ENCODE measurements at places on chromosomes 3 and 15.

DNA sequence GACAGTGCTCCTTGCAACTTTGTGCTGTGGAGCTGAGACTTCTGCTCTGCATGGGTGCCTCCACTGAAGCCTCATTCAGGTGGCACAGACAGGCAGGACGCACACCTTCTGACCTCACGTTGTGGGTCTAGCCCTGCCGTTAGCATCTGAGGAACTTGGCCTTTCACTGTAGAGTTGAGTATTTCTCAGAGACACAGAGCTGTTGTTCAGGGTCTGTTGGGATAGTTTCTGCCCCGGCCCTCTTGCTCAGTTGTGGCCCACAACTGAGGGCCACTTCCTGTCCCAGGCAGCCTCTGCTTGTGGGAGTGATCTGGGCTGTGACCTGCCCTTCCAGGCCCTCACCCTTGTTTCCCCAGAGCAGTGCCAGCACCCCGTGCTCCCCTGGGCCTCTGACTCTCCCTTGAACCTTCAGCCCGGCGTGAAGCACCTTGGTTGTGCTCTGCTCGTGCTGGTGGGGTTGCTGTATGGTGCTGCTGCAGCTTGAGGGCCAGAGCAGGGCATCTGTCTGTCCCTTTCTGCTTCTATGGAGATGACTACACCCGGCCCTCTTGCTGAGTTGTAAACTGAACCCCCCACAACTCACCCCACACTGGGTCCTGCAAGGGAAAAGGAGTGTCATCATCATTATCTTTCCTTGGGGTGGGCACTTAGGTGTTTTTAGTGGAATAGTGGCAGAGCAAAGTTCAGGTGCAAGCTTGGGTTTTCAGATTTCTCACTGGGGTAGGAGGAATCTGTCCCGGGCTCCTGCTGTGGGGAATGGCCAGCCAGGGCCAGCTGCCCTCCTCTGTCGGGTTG, 11.7 kb downstream of the BAHD1 start:
- DNase-seq = no peak

- DNase-seq = no peak
Observed at GRCh38 chr15:67115586-67115969, 50.2 kb downstream of the SMAD3 start.

GRCh38 chr3:149571381-149571780, 86.4 kb downstream of the WWTR1 start:
- no peak for DNase-seq

GRCh38 chr15:65377105-65377975, 462 bp downstream of the IGDCC3 start:
- no peak for DNase-seq

GRCh38 chr3:150393745-150394144, 14.4 kb upstream of the TSC22D2 start:
- DNase-seq = no peak

DNA sequence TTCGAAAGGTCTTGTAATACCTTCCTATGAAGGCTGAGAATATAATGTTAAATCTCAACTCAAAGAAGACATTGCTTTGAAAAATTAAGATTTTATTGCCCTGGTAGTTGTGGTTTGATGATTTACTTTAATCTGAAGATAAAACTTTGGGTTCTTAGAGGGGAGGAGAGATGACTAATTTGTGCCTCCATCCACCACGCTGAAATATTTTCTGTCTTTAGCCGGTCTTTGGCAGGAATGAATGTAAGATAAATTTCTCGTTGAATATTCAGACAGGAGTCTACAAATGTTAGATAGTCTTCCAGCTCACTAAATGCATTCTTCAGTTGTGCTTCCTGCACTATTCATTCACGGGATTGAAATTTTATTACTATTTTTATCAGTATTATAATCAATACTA, 844.3 kb upstream of the NR2F2 start:
- DNase-seq = no peak

DNA sequence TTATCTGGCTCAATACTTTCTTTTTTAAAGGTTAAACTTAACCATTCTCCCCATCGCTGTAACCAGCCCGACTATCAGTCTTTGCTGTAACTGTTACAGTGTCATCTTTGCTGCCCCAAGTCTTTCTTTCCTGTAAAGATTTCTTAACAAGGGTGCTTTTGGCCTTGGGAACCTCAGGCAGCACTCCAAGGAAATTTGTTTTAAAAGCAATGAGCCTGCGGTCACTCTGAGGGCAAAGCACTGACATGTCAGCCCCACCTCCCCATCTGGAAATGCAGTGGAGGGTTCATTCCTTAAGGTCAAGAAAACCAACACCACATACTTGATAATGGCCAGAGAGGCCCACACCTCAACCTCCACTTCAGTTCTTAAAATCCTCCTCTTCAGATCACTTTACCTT, 3.2 kb downstream of the TRANK1 start:
- DNase-seq = no peak

GRCh38 chr15:65887565-65887964, 18.3 kb downstream of the RAB11A start:
- DNase-seq = no peak

GRCh38 chr3:13209634-13209997, 136.4 kb upstream of the IQSEC1 start:
- no peak for DNase-seq

GRCh38 chr3:7188551-7188950, 327.6 kb downstream of the GRM7 start:
- DNase-seq = no peak

DNA sequence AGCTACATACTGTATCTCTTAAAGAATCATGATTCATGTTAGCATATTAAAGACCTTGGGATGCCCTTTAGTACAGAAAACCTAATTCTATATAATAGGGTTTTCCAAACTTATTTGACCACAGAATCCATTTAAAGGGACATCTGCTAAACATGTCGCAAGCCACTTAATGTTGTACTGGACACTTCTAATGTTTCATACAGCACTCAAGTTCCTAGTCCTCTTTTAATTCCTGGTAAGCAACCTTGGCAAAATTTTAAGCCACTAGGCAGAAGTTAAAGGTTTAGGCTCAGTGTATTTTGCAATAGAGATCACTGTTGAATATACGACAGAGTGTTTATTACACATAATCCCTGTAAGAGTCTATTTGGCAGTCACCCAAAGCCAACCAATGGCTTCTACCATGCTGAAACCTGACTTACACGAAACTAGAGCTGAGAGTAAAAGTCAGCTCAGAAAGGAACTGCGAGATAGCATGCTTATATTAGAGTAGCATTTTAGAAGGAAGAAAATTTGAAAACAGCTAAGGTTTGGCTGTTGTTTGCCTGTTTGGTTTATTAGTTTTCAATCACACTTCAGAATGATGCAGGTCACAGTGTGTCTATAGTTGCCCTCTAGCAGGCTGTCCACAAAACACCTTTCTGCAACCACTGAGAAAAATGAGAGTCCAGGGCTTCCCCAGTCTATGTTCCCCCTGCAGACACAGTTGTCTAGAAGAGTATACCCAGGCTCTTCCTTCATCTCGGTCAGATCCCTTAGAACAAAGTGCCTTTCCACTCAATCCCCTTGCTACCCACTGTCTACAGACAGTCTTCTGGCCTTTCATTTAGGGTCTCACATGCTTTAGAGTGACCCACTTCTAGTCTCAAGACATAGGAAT, 104.4 kb downstream of the FMN1 start:
- no peak for DNase-seq

DNA sequence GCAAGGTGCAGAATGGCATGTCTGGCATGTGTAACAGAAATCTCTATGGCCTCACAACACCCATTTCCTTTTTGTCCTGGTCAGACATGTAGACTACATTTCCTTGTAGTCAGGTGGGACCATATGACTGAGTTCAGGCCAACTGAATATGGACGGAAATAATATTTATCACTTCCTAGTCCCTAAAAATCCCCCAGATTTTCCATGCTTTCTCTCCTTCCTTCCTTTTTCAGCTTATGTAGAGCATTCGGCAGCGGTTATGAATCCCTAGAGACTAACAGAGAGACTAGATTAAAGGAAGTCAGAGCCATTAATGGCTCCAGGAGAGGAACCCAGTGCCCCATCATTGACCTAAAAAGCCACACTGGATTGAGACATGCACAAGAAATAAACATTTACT, 35.8 kb downstream of the SLC9A9 start:
- DNase-seq = no peak

DNA sequence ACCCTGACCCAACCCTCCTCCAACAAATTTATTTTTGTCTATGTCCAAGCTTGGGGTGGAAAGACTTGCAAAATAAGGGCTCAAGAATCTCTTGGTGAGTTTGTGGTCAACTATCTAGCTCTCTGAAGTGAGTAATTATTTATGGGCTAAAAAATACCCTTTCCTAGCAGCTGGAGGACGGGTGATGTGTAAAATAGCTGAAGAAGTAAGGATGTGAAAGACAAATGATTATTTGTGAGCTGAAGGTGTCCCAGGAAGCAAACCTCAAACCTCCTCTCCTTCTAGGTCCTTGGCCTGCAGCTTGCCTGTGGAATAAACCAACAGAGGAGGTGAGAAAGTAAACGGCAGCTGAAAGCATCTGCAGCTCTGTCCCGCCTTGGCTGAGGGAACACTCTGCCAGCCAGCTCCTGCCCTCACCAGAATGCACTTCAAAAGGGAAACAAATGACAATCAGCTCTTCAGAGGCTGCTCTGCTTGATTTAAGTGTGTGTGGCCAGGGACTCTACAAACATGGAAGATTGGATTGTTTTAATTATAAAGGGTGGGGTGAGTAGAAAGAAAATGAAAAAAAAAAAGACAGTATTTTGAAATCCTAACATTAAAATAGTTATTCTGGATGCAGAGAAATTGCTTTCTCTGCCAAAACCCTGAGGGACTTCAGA, 60.3 kb downstream of the TM4SF4 start:
- DNase-seq = no peak

- no peak for DNase-seq
Observed at GRCh38 chr15:72437650-72438316, 36.3 kb upstream of the ARIH1 start.

DNA sequence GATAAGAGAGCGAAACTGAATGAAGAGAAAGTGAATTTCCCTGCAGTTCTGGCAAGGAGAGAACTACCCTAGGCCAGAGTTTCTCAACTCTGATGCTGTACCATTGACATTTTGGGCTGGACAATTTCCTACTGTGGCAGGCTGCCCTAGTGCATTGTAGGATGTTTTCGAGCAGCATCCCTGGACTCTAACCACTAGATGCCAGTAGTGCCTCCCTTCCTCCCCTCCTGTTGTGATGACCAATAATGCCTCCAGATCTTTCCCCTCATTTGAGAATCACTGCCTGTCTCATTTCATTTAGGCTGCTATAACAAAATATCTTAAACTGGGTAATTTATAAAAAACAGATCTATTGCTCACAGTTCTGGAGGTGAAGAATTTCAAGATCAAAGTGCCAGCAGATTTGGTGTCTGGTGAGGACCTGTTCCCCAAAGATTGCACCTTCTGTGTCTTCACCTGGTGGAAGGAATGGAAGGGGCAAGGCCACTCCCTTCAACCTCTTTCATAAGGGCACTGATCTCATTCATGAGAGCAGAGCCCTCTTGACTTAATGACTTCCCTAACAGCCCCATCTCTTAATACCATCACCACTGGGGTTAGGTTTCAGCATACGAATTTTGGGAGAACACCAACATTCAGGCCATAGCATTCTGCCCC, 188.9 kb upstream of the MEIS2 start:
- DNase-seq = no peak

DNA sequence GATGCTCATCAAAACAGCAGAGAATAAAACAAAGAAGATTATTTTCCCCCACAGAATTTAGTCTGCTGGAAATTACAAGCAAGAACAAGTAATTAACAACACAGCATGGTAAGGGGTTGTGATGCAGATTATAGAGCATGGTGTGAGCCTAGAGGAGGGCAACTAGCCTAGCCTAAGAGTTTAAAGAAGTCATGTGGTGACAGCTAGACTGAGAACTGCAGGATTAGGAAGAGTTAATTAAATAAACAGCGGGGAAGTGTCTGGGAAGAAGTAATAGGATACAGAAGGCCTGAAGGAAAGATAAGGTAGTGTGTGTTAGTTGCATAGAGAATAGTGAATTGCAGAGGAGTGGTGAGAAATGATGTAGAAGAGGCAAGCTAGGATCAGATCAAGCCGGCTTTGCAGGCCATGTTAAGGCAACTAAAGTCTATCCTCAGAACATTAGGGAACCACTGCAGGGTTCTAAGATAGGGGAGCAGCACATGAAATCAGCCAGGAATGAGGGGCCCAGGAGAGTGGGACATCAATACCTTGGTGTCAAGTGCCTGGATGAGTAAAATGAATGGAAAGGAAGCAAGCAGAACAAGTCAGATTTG, 11.9 kb upstream of the PKM start:
- DNase-seq = no peak

DNA sequence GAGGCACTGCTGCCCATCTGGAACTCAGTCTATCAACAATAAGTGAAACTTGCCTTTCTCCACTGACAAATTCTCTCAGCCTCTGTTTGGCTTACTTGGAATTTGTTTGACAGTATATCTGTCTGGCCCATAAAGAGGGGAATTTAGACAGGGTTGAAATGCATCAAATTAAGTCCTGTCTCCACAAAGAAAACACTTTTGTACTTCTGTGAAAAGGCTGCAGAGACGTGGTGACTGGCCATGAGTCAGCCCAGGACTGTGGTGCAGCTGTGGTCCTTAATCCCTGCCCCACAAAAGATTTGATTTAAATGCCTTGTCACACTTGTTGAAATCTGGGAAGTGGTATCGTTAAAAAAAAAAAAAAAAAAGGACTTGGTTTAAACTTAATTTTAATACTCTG, 47.5 kb downstream of the RYR3 start:
- DNase-seq = no peak

DNA sequence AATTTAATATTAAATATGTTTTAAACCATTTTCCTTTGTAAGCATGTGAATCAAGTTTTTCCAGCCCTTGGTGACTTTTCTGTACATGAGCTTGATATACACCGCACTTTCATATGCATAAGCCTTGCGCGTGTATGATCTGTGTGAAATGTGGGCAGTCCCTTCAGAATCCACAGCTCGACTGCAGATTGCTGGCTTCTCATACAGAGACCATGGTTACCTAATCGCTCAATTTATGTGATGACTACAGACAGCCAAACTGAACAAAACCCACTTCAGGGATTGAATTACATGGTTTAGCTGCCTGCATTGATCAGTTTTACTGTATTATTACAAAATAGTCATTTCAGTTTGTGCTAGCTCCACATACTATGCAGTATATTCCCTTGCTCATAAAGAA, 212.3 kb upstream of the NECTIN3 start:
- no peak for DNase-seq

GRCh38 chr15:60096157-60096556, 92.0 kb downstream of the FOXB1 start:
- DNase-seq = no peak

DNA sequence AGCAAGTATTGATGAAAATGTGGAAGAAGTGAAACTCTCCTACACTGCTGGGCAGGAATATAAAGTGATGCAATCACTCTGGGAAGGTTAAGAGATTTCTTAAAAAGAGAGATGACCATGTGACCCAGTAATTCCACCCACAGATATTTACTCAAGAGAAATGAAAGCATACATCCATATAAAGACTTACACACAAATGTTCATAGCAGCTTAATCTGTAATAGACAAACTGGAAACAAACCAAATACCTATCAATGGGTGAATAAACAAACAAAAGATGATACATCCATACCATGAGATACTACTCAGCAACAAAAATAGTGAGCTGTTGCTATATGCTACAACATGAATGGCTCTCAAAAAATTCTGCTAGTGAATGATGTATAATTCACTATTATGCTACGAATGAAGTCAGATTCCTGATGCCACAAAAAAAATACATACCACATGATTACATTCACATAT, 463.3 kb downstream of the MAGI1 start:
- no peak for DNase-seq

- no peak for DNase-seq
Observed at GRCh38 chr3:135851201-135852081, 114.1 kb upstream of the PPP2R3A start.
